Stimulated activated CD4-positive, alpha-beta T cell treated with anti-CD3 and anti-CD28 coated beads, Interleukin-2, amount 100 ng/mL, for 24 hours (primary cell): ENCODE measurements at places on chromosomes 12 and 14.
A peak's percentile ranks its signal among the peaks of the same experiment; 100 is the strongest.

DNA sequence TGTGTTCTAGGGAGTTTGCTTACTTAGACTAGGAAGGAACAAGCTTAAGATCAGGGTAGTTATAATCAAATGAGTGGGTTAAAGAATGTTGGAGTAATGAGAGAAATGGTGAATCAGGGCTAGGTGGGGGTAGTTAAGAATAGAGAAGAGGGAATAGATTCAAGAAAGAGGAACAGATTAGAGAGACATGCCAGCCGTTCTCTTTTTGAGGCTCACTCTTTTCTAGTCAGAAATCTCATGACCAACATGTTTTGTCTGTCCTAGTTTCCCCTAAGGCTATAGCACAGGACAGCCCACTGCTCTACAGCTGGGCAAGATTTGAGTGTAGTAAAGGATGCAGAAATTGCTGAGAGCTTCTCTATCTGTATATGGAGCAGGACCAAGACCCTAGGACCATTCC lies 258.4 kb downstream of the AKAP6 start:
- DNase-seq, result no peak

DNA sequence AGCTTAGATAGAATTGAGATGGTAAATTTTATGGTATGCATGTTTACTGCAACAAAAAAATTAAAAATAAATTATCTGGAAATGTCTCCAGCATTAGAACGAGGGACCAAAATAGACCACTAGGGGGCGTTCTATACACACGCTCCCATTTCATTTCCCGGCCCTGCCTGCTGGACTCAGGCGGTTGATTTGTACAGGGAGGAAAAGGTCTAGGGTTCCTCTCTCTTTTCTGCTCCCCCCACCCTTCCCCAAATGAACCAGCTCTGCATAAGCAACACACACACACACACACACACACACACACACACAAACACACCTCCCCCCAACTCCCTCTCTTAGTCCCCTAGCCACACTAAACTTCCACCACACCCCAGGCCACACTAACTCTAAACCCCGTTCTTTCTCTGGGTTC lies 7.8 kb upstream of the DTX1 start:
- peak; percentile 59 for DNase-seq

- DNase-seq, result no peak
Measured at GRCh38 chr12:87427770-87428169, 601.4 kb downstream of the C12orf50 start.

DNA sequence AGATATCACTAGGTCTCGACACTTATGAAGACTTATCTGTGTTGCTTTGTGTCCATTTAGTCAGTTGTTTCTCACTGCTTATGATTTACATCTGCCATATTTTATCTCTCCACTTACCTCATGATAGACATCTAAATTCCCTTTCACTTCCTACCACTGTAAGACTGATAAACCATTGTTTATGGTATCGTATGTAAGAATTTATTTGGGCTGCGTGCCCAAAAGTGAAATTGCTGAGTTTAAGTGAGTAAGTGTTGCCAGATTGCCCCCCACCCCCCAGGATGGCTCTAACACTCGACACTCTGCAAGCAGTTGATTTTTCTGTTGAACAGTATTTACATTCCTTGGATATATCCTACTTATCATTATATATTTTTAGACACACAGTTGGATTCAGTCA lies 69.9 kb upstream of the MON2 start:
- no peak for DNase-seq

DNA sequence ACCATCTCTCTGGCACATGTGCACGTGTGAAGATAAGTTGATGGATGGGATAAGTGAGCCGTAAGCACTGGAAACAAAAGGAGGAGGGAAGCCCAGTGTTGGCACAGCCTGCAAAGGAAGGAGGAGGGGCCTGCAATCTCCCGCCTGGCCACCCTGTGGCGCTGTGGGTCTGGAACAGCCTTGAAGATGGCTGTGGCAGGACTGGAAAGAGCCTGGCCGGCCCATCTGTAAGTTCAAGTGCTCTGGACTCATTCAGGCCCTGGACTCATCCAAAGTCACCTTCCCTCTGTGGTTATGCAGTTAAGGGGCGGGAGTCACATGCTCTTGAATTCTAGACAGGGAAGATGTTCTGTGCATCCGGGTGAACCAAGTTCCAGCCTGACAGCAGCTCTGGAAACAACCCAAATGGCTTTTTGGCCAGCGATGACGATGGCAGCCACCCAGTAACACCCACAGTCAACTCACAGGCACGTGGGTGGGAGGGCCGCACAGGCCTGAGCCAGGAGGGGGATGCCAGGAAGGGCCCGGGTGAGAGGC lies 50.4 kb downstream of the CHGA start:
- no peak for DNase-seq

DNA sequence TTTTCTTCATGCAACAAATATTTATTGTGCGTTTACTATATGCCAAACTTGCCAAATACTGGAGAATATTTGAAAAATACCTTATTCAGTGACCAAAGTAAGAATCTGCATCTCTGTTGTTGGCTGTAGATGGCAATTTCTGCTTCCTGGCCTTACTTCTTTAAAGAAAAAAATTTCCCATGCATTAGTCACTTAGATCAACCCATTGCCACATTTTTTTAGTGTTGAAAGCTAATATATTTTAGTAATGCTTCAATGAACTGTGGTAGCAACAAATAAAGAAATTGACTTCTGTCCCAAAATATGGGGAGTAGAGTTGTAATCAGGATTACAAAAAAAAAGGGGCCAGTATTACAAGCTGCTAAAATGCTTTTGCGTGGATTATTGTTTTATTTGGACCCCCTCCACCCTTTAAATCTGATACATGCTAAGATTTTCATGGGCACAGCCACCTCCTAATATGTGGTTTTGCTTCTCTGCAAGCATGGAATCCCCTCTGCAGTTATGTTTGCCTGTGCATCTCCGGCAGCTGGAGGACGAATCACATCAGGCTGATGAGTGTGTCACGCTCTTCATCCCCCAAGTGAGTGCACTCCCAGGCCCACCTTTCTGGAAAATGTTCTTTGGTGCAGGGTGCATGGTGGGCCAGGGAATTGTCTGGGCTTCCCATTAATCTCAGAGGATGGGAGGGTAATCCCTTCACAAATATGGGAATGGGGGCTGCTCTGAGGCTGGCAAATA lies 38.1 kb upstream of the PTCSC3 start:
- DNase-seq, result no peak

DNA sequence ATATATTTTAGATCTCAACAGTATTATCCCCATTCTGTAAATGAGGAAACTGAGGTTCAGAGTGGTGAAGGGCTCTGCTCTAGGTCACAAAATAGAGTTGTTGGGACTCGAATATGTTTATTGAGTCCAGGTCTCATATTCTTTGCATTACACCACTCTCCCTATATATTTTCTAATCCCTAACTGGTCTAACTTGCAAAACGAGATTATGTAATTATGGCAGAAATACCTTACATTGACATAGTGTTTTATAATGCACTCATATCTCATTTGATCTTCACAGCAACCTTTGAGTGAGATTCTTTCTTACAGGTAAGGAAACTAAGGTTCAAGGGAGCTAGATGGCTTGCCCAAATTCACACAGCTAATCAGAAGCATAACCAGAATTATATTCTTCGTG lies 106.9 kb upstream of the LRIG3 start:
- no peak for DNase-seq

- DNase-seq, result no peak
Measured at GRCh38 chr12:54002278-54002914, 2.4 kb downstream of the HOXC9 start.

DNA sequence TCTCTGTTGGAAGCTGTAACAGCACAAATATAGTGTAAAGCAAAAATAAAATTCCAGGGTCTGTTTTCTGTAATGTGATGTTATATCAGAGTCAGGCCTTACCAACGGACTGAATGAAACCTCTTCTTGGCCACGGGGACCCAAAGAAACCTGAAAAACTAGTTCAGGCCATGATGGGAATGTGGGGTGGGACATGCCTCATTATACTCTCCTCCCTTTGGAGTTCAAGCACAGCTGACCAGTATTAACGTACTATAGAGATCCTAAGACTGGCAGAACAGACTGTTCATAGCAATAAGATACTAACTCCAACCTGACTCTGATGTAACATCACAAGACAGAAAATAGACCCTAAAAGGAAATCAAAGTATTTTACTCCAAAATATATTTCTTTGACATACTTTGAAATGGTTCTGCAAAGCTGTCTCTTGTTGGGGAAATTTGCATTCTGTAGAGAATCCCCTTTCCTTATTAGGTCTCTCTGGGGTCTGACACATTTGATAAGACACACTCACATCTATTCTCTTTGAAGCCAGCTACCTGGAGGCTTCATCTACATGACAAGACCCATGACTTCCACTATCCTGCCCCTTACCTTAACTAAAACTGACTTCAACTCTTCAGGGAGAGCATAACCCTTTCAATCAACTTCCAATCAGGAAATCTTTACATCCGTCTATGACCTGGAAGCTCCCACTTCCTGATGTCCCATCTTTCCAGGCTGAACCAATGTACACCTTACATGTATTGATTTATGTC lies 444.6 kb downstream of the SOX5 start:
- DNase-seq, result no peak

GRCh38 chr14:64755781-64756221 lies 51.6 kb downstream of the PLEKHG3 start:
- peak; percentile 70 for DNase-seq

DNA sequence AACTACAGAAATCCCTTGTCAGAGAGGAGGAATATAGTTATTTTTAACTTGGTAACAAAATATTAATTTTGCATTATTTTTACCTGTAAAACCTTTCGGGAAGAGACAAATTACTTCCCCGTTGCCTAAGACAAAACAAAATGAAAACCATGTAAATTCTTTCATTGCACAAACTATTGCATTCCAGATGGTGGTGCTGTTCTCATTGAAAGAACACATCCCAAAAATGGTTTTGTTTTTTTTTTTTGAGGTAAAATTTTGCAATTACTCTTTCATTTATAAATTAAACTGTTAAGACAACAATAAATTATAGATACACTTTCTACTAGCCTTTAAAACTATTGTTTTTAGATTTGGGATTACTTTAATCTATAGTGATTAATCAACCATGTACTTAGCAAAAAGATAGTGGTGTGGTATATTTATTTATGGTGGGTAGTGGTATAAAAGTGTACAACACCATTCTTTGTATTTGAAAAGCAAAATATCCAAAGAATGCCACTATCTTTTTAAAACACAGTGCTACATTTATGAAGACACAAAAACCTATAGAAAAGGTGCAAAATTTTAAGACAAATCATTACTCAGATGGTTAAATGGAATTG lies 115.5 kb downstream of the SLC38A1 start:
- no peak for DNase-seq

DNA sequence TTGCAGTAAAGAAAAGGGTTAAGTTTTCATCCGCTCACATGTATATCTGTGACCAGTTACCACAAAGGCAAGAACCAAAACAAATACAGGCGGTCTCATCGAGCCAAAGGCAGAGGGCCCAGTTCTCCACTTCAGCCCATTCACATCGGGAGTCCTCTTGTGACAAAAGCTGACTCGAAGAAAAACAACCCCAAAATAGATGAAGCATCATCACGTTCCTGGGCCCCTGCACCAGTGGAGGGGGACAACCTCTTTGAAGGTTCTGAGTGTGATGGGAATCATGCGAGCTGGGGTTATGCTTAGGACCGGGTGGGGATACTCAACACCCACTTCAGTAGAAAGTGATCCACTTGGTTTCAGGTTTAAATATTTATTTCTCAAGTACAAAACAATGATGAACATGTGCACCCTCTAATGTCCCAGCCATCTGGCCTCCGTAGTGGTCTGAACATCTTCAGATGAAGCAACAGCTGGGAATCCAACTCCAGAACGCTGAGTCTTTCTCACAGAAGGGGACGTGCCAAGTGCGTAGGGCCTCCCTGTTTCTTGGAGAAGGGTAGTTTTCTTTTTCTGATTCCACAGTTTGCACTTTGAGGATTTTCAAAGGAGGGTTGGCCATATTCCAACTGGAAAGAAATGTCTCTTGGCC lies 8.4 kb downstream of the GSC start:
- no peak for DNase-seq

DNA sequence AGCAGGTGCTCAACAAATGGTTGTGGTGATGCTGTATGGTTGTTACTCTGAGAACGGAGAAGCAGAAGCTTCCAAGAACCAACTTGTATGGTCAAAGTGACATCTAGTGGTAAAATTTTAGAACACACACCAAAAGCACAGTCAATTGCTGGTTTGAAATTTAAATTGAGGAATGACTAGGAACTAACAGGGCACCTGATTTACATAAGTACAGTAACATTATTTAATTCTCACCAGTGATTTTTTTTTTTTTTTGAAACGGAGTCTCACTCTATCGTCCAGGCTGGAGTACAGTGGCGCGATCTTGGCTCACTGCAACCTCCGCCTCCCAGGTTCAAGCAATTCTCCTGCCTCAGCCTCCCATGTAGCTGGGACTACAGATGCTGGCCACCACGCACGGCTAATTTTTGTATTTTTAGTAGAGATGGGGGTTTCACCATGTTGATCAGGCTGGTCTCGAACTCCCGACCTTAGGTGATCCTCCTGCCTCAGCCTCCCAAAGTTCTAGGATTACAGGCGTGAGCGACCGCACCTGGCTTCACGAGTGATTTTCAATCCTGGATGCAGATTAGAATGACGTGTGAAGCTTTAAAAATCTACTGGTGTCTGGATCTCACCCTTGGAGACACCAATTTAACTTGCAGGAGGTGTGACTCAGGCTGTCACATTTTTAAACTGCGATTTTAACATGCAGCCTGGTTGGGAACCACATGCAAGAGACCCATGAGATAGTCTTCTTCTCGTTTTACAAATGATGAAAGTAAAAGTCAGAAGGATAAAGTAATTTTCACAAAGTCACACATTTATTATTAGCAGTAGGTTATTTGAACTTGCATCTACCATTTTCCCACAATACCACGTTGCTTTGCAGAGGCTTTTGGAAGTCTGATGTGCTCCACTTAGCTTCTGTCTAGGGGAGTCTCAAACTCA lies 14.1 kb upstream of the NUMB start:
- no peak for DNase-seq

DNA sequence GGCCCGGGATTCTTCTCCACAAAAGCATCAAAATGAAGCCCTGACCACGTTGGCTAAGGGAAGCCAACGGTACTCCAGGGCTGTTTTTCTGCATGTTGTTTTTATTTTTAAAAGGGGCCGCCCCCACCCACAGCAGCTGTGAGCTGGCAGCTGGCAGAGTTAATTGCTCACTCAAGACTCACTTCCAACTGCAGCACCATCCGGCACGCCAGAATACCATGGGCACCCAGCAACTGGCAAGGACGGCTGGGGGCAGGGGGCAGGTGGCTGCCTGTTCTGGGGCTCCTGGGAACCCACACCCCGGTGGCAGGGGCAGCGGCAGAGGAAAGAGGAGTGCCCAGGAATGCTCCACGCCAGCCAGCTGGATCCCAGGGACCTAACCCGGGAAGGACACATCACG lies 44.3 kb downstream of the NCOR2 start:
- DNase-seq, result no peak

DNA sequence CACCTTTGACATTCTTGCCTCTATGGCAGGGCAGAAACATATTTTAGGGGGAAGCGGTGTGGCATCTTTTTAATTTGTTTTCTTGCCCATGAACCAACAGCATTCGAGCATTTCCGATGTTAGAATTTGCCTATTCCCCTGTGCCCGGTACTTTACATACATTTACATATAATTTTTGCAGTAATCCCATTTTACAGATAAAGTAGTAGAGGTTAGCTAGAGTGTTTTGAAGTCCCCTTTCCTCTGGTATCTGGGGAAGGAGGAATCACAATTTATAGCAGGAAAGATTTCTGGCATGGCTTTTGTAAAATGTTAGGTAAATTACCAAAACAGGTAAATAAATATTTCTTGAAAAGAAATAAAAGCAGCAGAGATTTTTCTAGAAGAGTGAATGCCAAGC lies 1.6 kb downstream of the BORCS5 start:
- DNase-seq, result no peak

- DNase-seq, result no peak
Measured at GRCh38 chr14:65349100-65349499, 63.4 kb upstream of the FUT8 start.

- no peak for DNase-seq
Measured at GRCh38 chr14:60815371-60815770, 80.8 kb downstream of the MNAT1 start.
